ENCODE measurements at places on chromosomes 13 and 19.

- no peak for DNase-seq
These were observed 586.6 kb downstream of the SLITRK1 start for GRCh38 chr13:83295686-83296085.

GRCh38 chr13:105937451-105937850 is 598.0 kb downstream of the EFNB2 start:
- no peak for DNase-seq

DNA sequence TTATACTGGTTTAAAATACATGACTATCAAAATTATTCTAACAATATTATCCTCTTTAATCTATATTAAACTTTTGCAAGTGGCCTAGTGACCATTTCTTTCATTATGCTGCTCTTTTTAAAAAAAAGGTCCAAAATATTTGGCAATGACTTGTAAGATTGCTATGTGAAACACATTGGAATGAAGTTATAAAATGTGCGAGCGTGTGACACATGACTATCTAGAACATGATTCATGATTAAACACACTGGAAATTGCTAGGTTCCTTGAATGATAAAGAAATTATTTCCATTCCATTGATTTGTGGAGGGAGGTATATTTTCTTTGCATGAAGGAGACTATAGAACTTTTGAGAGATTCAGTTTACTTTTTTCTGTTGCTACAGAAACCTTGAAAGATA is 739.1 kb downstream of the DIAPH3 start:
- no peak for DNase-seq

GRCh38 chr19:18657590-18658365 is 20.9 kb downstream of the KLHL26 start:
- DNase-seq: no peak

GRCh38 chr19:40407714-40408597 is 5.2 kb downstream of the PRX start:
- no peak for DNase-seq

DNA sequence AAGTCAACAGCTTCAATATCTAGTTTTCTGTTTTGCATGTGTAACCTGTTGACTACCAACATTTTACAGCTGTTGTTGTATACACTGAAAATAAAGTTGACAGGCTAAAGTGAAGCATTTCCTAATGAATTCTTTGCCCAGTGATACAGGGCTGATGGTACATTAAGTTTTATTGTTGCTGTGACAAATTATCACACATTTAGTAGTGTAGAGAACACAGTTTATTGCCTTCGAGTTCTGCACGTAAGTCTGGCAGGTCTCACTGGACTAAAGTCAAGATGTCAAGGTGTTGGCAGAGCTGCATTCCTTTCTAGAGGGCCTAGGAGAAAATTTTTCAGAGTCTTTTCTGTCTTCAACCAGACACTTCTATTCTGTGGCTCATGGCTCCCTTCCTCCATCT is 184.2 kb downstream of the SLITRK6 start:
- DNase-seq: no peak

- no peak for DNase-seq
These were observed 76.2 kb downstream of the SACS start for GRCh38 chr13:23357349-23357748.

- DNase-seq: no peak
These were observed 76.2 kb downstream of the FOXO1 start for GRCh38 chr13:40590112-40590862.

DNA sequence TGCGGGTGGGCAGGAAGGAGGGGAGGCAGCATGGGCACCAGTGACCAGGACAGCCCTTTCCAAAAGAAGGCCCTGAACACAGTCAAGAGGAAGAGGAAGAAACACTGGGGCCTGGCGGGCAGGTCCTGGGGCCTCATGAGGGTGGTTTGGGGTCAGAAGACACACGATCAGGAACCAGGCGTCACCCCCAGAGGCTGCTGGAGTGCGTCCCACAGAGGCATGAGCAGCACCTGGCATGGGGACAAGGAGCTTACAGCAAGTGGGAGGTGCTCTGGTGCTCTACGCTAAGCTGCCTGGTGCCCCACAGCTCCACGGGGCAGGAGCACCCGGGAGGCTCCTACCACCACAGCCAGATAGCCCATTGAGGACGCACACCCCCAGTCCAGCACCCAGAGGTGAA is 20.0 kb downstream of the ELL start:
- DNase-seq: no peak

DNA sequence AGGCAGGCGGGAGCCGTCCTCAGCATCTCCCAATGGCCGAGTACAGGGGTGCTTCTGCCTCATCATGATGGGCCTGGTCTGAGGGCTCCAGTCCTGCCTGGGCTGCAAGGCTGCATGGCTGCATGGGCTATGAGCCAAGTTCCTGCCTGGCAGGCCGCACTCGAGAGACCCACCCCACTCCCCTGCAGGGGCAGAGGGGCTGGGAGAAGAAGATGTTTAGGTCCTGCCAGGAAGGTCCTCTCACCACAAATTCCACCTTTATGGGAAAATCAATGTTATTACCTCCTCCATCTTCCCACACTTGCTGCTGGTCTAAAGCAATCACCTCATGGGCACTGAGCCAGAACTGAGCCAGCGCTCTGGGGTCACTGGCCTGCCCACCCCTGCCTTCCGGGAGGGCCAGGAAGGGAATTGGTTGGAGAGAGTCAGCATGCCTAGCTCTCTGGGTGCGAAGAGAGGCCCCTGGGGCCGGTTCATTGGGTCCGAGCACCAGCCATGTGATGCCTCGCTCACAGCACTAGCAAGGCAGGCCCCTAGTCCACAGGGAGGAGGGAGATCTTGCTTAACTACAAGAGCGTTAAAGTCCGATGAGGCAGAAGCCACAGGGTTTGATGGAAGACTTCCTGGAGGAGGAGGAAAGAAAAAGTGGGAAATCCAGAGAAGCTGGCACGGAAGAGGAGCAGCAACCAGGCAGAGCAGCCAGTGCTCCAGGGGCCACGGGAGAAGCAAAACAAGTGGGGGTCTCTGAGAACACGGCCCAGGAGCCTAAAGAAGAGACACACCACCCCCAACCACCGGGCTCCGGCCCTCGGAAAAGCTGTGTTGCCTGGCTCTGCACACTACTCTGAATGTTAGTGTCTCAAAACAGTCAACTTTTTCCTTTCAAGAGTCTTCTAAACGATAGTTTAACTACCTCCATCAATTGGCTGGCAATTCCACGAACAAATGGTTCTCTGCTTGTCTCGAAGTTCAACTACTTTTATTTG is 63.1 kb downstream of the CEBPG start:
- DNase-seq: no peak

- DNase-seq: no peak
These were observed 117.9 kb upstream of the GPR12 start for GRCh38 chr13:26878438-26878837.

GRCh38 chr19:4144666-4145249 is 8.7 kb upstream of the CREB3L3 start:
- no peak for DNase-seq

DNA sequence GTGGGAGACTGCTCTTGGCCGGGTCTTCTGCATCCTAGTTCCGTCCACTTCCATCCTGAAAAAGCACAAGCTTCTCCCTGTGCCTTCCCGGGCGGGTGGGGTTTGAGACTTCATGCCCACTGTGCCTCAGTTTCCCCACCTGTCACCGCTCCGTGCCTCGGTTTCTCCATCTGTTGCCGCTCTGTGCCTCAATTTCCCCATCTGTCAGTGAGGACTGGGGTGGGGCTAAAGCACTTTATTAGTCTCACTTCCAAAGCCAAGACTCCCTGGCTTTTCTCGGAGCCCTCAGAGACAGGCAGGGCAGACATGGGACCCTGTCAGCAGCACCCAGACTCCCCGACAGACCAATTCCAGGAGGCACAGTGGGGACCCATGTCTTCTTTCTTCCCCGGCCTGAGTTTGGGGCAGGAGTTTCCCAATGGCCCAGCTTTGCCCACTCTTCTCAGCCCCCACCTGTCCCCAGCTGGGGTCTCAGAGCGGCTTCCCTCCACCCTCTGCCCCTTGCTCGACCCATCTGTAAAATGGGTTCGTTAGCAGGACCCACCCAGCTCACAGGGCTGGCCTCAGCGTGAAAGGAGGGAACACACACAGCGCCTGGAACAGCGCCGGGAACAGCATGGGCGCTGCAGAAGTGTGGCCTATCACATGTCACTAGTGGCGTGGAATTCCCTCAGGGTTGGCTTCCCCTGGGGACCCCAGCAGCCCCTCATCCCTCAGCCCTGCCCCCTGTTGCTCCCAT is 4.6 kb upstream of the PEAK3 start:
- no peak for DNase-seq

DNA sequence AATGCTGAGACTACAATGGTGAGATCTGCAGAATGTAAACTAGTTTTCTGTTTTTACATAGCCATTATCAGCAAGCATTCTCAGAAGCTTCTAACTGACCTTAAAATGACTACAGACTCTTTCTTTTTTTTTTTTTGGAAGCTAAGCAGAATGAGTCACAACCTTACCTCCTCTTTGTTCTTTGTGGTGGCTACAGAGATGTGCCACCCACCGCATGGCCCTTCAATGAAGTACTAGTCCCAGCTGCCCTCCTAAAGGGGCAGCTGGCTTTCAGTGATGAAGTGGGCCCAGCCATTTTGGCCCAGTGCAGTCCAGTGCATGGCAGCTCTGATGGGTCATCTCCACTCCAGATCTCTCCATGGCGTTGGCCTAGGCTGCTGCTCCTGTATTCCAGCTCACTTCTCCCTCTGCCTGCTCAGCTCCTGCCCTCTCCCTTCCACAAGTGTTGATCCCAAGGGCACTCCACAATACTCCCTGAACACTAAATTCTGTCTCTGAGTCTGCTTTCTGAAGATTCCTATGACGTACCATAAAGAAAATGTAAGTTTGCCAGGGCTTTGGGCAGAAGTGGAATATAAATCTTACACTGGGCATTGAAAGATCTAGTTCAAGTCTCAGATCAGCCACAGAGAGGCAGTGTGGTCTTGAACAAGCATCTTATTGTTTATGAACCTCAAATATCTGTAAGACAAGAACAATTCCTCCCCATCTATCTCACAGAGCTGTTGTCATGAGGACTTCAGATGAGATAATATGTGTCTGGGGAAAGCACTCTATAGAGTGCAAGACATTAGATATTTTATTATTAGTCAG is 85.6 kb downstream of the RXFP2 start:
- no peak for DNase-seq

GRCh38 chr13:98500963-98501421 is 75.9 kb downstream of the STK24 start:
- no peak for DNase-seq

DNA sequence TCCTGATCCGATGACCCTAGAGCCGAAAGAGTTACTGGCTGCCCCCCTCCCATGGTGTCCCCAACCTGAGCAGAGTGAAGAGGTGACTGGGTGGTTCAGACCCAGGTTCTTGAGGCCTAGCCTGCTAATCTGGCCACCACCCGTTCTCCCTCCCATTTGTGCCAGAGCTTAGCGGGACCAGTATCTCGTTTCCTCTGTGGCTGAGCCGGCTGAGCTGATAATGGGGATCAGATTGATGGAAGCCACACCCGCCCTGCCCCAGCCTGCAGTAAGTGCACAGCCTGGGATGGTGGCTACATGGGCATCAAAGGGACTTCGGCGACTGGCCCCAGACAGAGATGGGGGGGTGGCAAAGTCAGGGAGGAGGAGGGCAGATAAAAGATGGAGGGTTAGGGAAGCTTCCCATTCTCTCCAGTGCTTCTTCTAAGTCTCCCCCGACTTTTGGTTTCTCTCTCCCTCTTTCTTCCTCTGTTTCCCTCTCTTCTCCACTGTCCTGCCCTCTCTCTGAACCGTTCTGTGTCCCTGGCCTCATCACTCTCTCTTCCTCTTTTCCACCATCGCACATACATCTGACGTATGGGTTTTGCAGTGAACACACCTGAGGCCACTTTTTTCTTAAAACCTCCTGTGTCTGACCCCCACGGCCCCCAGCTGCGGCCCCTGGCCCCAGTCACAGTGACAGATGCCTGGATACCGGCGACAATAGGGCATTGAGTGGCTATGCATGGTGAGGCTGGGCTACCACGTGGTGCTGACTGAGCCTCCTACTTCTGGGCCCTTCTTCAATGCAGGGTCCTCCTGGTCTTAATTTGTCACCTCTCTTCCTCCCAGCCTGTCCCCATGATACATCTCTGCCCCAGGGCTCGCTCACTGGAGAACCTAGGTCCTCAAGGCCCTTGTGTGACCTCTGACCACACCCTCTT is 2.4 kb downstream of the ELAVL3 start:
- no peak for DNase-seq

DNA sequence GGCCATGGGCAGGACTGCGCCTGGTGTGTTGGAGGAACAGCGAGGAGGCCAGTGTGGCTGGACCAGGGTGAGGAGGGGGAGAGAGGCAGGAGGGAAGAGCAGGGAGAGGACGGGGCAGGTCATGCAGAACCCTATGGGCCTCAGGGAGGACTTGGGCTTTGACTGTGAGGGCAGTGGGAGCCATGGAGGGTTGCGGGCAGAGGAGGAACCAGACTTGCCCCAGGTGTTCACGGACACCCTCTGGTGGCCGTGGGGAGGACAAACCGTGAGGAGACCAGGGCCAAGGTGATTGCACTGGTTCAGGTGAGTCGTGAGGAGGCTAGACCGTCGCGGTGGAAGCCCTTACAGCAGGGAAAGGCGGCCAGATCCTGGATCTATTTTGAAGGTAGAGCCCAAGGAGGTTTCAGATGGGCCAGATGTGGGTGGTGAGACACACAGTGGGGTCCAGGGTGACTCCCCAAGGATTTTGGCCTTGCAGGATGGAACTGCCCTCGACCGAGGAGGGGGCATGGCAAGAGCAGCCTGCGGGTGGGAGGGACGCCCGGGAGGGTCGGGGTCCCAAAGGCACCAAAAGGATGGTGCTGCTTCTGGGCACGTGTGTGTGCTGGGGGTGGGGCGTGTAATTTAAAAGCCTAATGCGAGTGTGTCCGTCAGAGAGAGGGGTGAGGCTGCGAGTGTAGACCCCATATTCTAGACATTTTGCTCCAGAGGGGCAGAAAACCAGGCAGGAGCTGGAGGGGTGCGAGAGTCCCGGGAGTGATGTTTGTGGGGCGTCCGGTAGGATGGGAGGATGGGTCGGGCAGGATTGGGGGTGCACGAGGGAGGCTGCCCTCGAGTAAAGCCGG is 2.7 kb upstream of the REXO1 start:
- no peak for DNase-seq

DNA sequence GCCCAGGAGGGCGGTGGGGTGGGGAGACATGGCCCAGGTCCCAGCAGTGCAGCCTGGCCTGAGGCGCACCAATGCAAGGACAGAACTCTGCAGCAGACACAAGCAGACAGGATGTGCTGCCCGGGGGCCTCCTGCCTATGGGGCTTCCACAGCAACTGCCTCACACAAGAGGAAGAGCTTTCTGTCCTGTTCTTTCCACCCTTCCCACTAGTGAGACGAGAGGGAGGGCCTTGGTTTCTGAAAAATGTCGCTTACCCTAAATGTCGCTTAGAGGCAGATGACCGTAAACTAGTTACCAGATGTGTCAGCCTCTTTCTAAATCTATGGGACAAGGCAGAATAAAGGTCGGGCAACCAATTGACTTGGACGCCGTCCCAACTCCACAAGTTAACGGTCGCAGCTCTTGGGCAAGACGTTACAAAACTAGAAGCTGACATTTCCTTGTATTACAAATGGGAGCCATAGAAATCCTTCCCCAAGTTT is at the start of gene LAIR1:
TSS of gene LAIR1 (minus strand) at position 157 of the 483 bp plus-strand sequence. CDS start at position 30, 127 bp downstream.
- no peak for DNase-seq

- no peak for DNase-seq
These were observed 16.0 kb downstream of the SMAD9 start for GRCh38 chr13:36903925-36904595.

- DNase-seq: no peak
These were observed 120.6 kb upstream of the HTR2A start for GRCh38 chr13:47017476-47017875.

GRCh38 chr19:11224429-11224828 is 15.0 kb upstream of the ANGPTL8 start:
- no peak for DNase-seq

GRCh38 chr13:32883474-32883873 is 132.7 kb upstream of the KL start:
- no peak for DNase-seq
